Stimulated activated CD4-positive, alpha-beta T cell treated with anti-CD3 and anti-CD28 coated beads, Interleukin-2, amount 100 ng/mL, for 48 hours (primary cell): ENCODE measurements at places on chromosomes 16 and 17.

DNA sequence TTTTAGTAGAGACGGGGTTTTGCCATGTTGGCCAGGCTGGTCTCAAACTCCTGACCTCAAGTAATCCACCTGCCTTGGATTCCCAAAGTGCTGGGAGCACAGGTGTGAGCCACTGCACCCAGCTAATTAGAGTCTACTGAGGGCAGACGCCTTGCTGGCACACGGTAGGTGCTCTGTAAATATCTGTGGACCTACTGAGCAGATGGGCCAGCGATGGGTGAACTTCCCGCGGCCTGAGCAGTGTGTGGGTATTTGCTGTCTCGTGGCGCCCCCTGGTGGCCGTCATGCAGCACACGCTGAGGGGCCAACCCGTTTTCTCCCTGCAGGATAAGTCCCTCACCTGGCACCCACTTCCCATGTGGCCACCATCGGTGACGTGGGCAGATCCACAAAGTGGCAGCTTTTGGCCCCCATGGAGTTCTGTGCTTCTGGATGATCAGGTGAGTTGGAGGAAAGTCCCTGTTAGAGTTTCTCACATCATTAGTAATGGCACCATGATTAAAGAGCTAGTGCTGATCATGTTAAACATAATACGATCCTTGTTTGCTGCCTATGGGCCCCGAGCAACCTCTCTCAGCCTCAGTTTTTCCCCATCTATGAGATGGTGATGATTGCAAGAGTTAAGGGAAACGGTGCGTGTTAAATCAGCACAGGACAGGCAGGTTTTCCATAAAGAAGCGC, 40.7 kb downstream of the ZDHHC7 start:
- peak; percentile 73 for DNase-seq

DNA sequence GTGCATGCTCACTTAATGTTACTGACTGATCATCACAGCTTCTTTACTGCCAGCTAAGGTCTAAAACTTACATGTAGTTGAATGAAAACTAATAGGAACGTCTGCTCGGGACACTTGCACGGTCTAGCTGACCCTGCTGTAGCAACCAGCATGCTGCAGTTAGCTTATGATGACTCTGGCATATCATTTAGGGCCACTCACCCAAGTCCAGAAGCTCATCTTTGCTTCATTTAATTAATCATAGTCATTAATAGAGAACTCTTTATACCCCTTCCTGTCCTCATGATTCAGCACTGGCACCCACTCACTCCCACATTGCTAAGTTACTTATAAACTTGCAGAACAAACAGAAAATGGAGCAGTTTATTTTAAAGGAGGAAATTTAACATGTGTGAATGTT, 136.3 kb downstream of the NLK start:
- no peak for DNase-seq

- DNase-seq = no peak
Observed at GRCh38 chr17:77634710-77635109, 323.8 kb upstream of the TNRC6C start.

DNA sequence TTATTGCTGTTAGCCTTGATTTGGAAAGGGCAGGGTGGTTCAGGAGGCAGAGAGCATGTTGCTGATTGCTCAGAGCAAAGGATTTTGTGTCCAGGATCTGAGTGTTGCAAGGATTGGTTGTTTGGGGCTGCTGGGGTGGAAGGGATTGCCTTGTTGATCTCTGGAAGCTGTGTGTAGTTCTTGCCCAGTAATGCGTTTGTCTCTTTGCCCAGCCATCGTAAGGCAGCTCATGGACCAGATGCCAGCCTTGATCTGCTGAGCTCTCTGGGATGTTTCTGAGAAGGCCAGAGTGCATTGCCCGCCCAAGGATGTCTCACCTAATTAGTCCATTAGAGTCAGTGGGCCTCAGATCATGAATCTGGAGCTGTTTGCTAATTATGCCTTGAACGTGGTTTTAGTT, 33.6 kb downstream of the NKD1 start:
- DNase-seq = no peak

GRCh38 chr17:57881783-57882351, 32.0 kb upstream of the MRPS23 start:
- DNase-seq = no peak

DNA sequence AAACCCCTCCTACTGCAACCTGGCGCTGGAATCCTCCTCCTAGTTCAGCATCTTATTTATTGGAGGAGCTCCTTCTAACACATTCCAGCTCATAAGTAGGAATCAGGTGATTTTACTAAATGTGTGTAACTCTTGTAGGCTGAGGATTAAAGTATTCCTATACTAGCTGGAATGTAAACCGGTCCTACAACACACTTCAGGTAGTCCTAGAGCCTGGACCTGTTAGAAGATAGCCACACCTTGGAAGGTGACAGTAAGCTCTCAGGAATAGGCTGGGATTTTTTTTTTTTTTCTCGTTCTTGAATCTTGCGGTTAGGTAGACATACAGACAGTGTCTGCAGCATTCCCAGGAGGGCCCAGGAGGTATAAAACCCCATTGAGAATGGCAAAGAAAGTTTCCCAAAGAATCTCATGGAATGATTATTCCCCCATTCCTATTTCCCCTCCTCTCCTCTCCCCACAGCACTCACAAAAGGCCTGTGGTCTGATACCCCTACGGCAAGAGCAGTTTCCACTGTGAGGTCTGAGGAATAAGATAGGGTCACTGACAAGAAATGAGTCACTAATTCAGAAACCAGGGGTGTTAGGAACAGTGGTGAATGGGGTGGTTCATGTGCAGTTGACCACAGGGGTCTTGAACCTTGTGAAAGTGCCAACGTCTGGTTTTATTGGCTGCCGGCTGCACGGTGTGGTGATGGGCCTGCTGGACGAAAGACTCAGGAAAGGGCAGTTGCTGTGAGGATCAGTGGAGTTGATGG, 267.1 kb downstream of the UTP18 start:
- DNase-seq = no peak

DNA sequence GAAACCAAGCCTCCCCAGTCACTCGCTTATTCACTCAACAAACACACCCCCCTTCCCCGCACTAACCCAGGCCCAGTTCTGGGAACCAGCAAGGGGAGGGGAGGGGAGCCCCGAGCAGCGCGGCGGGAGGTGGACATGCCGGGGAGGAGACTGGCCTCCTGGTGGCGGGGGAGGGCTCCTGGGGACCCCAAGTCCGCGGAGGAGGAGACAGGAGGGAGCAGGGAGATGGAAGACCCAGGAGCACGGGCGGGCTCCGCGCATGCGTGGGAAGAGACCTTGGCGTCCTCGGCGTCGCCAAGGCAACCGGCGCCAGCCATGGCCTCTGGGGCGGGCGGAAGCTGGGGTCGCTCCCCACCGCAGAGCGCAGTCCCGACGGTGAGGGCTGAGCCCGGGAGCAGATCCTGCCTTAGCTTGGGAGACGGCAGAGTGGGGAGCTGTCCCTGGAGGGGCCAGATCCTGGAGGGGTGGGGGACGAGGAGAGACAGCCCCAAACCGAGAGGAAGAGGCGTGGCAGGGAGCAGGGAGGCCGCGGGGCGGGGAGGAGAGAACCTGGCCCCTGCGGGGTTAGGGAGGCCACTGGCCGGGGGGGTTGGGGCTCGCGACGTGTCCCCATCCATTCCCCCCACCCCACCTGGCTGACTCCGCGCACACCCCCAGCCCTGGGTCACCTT, at the start of gene PRR29:
Gene PRR29, plus strand, starts transcription at position 302 of the 671 bp plus-strand sequence. Its CDS starts 14 bp downstream, at position 316.
- peak; percentile 64 for DNase-seq

DNA sequence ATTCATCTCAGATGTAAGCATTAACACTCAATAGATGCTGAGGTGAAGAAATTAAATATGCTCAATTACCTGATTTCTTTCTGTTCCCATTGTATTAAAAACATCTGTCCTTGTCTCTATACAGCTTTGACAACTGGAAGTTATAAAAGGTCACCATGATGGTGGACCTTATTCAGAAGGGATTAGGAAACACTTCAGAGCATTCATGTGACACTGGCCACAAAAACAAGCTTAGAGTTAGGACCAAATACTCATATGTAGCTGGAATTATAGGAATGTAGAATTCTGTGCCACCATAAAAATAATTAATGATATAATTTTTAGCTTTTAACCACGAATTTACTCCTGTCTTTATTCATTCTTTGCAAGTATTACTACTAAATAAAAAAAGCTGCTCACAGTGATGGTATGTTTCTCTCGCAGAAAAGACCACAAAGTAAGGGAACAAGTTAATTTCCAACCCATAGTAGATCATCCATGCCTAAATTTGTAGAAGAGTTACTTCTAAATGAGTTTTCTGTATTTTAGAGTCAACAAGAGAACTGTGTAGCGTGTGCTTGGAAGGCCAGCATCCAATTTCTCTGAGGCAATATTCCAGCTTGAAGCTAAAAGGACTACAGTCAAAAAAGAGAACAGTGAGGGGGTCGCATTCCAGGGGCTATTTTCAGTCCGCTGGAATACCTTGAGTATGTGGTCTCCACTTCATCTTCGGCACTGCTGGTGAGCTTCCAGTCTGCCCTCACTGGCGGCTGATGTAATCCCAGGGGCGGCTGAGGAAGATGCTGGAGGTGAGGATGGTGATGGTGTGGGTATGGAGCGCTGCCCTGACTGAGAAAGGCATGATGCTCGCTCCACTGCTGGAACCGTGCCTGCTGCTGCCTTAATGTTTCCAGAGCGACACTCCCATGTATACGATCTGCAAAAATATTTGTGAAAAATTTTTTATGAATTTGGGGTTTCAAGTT, 63.7 kb downstream of the CACNG1 start:
- no peak for DNase-seq

DNA sequence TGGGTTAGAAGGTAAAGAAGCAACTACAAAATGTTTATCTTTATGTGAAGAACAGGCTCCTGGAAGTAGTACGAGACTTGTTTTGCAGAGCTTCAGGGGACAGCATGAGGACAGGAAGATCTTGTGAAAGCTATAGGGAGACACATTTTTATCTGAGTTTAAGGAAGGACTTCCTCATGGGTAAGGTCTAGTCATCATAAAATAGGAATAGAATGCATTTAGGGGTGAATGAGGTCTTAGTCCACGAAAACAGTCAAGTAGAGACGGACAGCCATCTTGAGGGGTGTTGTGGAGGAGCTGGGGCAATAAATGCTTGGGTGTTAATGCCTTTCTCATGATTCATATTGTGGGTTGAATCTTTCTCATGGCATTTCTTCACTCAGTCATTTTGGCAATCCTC, 24.3 kb downstream of the KCNJ16 start:
- DNase-seq = no peak

DNA sequence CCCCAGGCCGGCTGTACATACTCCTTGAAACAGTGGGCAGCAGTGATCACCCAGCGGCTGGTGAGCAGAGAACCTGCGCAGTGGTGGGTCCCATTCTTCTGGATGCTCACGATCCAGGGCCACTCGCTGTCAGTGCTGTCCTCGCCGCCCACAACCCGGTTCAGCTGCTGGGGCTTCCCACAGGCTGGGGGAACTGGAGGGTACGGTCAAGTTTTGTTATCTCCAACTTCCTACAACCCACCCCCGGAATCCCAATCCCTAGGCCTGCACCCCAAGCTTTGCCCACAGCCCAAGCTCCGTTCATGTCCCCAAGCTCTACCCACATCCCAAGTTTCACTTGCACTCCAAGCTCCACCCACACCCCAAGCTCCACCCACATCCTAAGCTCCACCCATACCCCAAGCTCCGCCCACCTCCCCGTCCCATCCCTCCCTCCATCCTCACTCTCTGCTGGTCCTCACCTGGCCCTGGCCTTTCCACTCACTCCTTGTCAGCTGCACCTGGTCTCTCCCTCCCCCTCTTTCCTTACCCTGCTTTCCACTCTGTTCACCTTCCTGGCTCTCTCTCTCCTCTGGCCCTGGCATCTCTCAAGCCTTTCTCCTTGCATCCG, 1.8 kb downstream of the PRSS22 start:
- peak; percentile 44 for DNase-seq
